ENCODE measurements at places on chromosomes 13 and 19.

DNA sequence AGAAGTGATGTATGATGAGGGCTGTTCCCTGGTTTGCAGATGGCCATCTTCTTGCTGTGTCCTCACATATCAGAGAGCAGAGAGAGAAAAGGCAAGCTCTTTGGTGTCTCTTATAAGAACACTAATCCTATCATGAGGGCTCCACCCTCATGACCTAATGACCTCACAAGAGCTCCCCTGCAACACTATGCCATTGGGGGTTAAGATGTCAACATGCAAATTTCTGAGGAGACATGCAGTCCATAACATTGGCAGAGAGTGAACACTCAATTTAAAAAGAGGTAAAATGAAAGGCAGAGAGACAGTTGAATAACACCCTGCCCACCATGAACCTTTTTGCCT, 10.9 kb downstream of the FAM187B start:
- DNase-seq = no peak

GRCh38 chr13:45276913-45277312, 64.1 kb downstream of the TPT1 start:
- DNase-seq = no peak

GRCh38 chr19:35703343-35703742, 1.0 kb upstream of the ZBTB32 start:
- no peak for DNase-seq

GRCh38 chr19:50480281-50481111, 3.8 kb upstream of the GARIN5A start:
- DNase-seq = no peak

All from central memory CD4-positive, alpha-beta T cell (primary cell).